ENCODE measurements at places on chromosomes 1 and 21. TPM values are rescaled to one million over a fixed set of nuclear protein-coding genes. Genes with fewer than 3 reads are reported as not detected.

DNA sequence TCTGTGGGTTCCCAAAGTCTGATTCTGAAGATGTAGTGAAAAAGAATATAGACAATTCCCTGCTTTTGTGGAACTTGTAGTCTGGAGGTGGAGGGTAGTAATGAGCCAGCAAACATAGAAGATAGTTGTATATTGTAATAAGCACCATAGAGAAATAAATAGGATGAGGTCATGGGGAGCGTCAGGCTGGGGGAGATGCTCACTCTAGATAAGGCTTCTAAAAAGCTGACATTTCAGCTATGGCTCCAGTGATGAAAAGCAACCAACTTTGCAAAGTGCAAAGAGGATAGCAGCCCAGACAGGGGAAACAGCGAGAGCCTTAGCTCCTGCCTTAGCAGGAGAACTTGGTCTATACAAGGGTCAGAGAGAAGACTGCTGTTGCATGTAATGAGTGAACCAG lies 98.0 kb upstream of the RALGPS2 start:
- DNase-seq: no peak
- no peak overlapping the region for H3K4me3 ChIP-seq

DNA sequence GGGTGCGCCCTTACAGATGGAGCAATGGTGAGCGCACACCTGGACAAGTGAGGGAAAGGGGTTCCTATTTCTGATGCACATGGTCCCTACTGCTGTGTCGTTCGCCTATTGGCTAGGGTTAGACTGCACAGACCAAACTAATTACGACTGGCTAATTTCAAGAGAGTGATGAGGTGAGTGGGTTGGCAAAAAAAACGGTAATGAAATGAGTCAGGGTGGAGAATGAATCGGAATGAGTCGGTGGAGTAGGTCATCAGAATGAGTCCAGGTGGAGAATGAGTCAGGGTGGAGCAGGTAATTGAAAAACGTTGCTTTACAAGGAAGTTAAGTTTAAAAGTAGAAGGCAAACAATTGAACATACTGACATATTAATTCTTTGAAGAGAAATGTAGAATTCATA lies 79.8 kb downstream of the WDR4 start:
- H3K4me3 ChIP-seq: no peak overlapping the region
- no peaks in the 10 kb centered on the region for H3K36me3 ChIP-seq
- no peaks in the 10 kb centered on the region for H3K27me3 ChIP-seq
- no peak for DNase-seq

- peak; percentile 49 for DNase-seq
- H3K36me3 ChIP-seq: no peaks in the 10 kb centered on the region
- H3K27ac ChIP-seq: peak overlapping the region; percentile 72
These were observed 112.5 kb upstream of the NBPF11 start for GRCh38 chr1:148264374-148265276.

The LIPI gene
- polyA plus RNA-seq: not detected

DNA sequence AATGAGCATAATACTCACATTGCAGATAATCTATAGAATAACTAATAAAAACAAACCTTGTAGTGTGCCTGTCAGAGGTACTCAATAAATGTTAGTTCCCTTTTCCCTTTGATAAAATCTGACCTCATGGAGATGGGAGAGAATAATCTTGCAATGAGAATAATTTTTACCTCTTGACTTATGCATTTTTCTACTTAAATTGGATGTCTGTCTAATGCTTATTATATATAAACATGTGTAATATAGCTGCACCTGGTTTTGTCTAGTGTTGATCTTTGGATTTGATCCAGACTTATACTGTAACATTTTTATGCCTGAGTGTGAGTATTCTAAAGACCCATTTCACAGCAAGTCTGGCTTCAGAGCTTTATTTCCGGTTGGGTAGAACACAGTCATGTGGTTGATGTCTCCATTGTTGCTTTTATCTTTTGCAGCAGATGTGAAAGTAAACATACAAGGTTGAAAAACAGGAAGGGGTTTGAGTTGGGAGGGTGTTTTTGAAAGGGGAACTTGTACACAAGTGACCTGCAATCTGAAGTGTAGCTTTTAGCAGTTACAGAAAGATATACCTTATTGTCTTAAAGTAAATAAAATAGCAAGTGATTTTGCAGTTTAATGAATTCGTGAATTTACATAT lies 12.4 kb downstream of the EPB41 start:
- peak; percentile 73 for DNase-seq
- H3K4me3 ChIP-seq: no peak overlapping the region
- no peaks in the 10 kb centered on the region for H3K36me3 ChIP-seq
- peak overlapping the region; percentile 34 for H3K27ac ChIP-seq

DNA sequence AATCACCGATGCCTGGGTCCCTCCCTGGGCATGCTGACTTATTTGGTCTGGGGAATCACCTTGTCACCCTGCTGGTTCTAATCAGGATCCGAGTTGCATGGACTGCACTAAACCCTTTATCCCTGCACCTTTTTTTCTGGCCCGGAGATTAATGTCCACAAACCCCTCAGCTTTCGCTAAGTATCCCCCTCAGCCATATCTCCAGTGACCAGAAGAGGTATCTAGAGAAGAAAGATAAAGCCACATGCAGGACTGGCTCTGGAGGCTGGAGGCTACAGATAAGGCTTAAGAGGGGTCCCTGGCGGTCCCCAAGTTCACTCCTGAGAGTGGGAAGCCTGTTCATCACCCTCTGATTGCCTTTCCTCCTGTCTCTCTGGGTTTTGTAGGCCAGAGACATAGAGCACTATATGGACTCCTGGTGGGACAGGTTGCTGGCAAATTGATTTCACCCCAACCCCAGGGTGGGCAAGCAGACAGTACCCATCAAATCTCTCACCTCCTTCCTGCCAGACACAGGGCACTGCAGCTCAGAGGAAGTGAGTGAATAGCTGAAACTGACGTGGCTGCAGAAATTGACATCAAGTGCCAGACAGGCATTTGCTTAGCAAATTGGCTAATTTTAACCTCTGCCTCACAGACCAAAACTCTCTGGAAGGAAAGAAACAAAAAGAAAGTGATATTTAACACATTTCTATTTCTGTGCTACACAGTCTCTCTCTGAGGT lies 38.8 kb downstream of the HMGB4 start:
- H3K27me3 ChIP-seq: no peaks in the 10 kb centered on the region
- no peaks in the 10 kb centered on the region for H3K36me3 ChIP-seq
- H3K4me1 ChIP-seq: no peaks in the 10 kb centered on the region
- H3K4me3 ChIP-seq: no peak overlapping the region

The CFHR5 gene
- not detected for polyA plus RNA-seq

DNA sequence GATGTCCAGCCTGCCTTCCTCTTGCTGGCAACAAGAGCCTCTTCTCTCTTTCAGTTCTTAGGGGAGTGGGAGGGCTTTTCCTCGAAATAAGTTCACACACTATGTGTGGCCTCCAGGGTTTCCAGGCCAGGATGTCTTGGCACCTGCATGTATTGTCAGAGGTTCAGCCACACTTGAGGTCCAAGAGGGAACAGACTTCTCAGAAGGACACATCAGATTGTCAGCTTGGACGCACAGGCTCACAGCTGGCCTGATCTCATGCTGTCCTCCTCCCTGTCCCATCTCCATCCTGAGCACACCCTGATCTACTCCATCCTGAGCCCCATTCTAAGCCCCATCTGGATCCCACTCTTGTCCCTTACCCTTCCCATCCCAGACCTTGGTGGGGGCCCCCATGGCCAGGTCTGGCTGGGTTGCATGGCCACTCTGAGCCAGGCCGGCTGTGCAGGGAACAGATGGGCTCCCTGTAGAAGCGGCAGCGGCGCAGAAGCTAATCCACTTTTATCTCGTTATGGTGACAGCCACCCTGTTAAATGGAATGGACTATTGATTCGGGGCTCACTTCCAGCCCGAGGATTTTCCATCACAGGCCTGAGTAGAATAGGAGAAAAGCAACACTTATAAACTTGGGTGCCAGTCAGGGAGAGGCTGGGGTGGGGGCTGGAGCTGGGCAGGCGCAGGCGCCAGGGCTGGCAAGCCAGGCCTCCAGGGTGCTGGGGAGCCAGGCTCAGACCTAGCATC lies 85.1 kb upstream of the CSF3R start:
- no peak overlapping the region for H3K4me3 ChIP-seq
- DNase-seq: peak; percentile 4
- peaks cover 3% of the 10 kb centered on the region for H3K27me3 ChIP-seq
- no peaks in the 10 kb centered on the region for H3K4me1 ChIP-seq

The IL20 gene
- polyA plus RNA-seq: not detected

DNA sequence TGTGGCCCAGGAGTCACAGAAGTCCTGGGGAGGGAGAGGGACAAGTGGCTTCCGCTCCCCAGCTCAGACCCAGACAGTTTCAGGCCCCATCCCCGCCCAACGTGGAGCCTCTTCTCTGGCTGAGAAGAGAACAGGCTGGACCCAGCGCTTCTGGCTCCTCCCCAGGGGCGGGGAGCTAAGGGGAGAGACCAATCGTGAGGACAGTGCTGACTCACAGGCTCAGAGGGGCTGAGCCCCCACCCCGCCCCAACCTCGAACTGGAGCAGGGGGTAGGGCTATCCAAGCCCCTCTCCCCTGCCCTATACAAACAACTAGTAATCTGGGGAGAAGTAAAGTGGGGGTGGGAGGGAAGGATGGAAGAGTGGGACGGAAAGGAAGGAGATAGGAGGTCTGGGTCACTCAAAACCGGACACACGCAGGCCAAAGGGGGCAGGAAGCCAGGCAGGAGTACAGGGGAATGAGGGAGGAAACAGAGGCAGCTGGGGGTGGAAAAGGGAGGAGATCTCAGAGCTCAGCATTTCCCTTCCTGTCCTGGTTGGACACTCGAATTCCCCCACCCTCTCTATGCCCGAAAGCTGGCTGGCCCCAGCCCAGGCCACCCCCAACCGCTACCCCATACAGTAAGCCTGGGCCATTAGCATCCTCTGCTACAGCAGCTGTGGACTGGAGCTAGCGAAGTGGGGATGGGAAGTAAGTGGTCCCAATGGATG lies at the start of gene SHC1:
SHC1 (minus strand) TSS at position 117 of the 710 bp plus-strand sequence. CDS start 221 bp downstream, outside the sequence.
- H3K27me3 ChIP-seq: no peaks in the 10 kb centered on the region
- peak within 1 kb of the TSS; percentile 85 for H3K27ac ChIP-seq
- peaks cover 22% of the 10 kb centered on the region for H3K36me3 ChIP-seq
- H3K4me3 ChIP-seq: peak within 1 kb of the TSS; percentile 40

The QSOX1 gene
- polyA plus RNA-seq: 41.1 TPM

- no peak for DNase-seq
- no peak overlapping the region for H3K4me3 ChIP-seq
- H3K27me3 ChIP-seq: no peaks in the 10 kb centered on the region
- H3K36me3 ChIP-seq: no peaks in the 10 kb centered on the region
- no peaks in the 10 kb centered on the region for H3K4me1 ChIP-seq
These were observed 342.2 kb downstream of the CAMTA1 start for GRCh38 chr1:7127322-7128075.

The EBNA1BP2 gene
- polyA plus RNA-seq: 49.2 TPM

DNA sequence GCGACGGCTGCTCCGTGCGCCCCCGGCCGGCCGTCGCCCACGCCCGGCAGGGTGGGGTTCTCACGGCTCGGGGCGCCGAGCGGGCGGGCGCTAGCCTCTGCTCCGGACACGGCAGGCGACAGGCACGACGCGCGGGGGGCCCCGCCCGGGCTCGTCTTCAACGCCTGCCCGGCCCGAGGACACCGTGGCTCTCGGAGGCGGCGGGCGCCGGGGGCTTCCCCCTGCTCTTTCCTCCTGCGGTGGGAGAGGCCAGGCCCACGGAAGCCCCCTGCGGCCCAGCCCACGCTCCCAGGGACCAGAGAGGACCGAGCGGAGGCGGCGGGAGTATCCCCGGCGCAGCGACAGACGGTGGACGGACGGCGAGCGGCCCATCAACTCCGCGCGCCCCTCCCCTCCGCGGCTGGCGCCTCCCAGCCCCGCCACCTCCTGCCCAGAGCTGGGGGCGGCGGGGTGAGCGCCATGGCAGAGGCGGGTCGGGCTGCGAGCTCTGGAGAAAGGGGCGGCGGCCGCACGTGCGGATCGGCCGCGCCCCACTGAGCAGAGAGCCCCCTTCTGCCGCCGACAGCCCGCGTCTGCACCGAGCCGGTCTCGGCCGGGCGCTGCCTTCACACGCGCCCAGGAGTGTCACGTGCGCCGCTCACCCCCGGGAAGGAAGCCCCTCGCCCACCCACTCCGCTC lies at the start of the genes SHE and TDRD10:
SHE (minus strand) TSS at position 347 of the 678 bp plus-strand sequence. CDS start 386 bp downstream, outside the sequence.
TDRD10 (plus strand) TSS at position 154 of the 678 bp plus-strand sequence. CDS start 4,685 bp downstream, outside the sequence.
- H3K4me3 ChIP-seq: peak within 1 kb of the TSS; percentile 22
- H3K4me1 ChIP-seq: no peaks in the 10 kb centered on the region
- no peaks in the 10 kb centered on the region for H3K36me3 ChIP-seq

- no peak for DNase-seq
- no peak overlapping the region for H3K4me3 ChIP-seq
- no peak overlapping the region for H3K27ac ChIP-seq
- H3K36me3 ChIP-seq: no peaks in the 10 kb centered on the region
These were observed 68.8 kb upstream of the LYST start for GRCh38 chr1:235935235-235936225.

All from small intestine (tissue), 16 donors.